ENCODE measurements at places on chromosomes 12 and 14.

GRCh38 chr12:6171409-6172015 is 28.7 kb upstream of the CD9 start:
- no peak for DNase-seq

DNA sequence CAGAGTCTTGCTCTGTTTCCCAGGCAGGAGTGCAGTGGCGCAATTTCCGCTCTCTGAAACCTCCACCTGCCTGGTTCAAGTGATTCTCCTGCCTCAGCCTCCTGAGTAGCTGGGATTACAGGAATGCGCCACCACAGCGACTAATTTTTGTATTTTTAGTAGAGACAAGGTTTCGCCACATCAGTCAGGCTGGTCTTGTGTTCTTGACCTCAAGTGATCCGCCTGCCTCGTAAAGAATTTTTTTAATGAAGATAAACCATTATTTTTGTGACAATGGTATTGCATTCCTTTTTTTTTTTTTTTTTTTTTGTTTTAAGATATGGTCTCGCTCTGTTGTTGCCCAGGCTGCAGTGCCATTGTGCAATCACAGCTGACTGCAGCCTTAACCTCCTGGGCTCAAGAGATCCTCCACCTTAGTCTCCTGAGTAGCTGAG is 25.8 kb downstream of the ACVR1B start:
- no peak for DNase-seq

DNA sequence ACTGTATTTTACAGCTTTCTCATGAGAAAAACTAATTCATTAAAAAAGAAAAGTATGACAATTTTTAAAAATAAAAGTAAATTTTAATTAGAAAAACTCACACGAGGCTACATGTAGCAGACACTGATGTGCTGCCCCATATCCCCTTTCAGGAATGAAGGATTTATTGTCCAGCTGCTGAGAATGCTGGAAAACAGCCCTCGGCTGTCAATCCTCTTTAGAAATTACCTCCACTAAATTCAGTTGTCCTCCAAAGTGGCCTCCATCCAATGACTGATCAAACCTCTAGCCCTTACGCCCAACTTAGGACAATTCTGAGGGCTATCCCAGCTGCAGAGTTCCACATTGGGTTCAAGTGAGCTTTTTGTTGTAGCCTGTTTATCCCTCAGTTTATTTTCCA is 29.8 kb upstream of the AP4S1 start:
- DNase-seq, result no peak

GRCh38 chr14:24677956-24678355 is 44.0 kb upstream of the GZMB start:
- no peak for DNase-seq

- DNase-seq, result no peak
Observed at GRCh38 chr14:37232907-37233481, 35.3 kb downstream of the MIPOL1 start.

DNA sequence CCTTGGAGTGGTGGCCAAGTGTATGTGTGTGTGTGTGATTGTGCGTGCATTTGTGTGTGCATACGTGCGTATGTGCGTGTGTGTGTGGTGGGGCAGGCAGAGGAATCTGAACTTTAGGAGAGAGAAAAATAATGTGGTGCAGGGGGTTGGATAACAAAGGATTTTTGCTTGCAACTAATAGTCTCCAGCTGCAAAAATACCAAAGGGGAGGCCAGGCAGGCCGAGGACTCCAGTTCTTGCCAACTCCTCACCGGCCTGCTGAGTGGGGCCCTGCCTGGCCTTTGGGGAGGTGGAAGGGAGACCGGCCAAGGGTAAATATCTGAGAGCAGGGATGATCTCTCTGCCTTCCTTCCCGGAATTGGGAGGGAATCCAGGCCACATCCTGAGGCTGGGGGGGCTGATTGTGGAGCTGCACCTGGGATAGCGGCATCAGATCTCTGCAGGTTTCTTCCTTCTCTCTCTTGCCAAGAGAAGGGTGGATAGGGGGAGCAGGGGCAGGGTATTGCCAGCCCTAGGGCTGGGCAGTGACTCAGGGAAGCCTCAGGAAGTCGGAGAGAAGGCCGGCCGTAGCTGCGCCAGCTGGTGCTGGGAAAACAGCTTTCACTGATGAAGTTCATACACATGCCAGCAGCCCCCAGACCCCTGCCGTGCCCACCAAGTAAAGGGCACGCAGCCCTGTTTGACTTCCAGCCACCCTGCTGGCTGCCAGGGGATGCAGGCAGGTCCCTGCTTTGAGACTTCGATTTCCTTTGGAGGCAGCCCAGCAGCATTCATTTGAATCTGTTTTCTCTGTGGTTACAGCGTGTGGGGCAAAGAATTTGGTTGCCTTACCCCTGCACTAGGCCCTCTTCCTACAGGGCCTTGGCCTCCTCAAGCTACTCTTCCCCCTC is 4.6 kb upstream of the LRP1-AS start:
- DNase-seq, result no peak

DNA sequence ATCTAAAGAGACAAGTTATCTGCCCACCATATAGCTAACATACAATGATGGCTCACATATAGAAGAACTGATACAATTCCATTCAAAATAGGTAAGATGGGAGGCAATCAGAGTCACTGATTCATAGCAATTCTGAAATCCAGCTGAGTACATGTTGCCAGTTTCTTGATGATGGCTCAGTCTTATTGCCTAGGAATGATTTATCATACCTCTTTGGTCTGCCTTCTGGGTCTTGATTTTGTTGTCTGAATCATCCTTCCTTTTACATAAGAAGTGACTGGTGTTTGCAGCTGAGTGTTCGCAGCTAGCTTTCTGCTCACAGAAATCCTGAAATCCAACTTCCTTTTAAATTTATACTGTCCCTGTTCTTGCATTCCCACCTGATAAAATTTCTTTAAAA is 463.2 kb upstream of the MGAT4C start:
- DNase-seq, result no peak

DNA sequence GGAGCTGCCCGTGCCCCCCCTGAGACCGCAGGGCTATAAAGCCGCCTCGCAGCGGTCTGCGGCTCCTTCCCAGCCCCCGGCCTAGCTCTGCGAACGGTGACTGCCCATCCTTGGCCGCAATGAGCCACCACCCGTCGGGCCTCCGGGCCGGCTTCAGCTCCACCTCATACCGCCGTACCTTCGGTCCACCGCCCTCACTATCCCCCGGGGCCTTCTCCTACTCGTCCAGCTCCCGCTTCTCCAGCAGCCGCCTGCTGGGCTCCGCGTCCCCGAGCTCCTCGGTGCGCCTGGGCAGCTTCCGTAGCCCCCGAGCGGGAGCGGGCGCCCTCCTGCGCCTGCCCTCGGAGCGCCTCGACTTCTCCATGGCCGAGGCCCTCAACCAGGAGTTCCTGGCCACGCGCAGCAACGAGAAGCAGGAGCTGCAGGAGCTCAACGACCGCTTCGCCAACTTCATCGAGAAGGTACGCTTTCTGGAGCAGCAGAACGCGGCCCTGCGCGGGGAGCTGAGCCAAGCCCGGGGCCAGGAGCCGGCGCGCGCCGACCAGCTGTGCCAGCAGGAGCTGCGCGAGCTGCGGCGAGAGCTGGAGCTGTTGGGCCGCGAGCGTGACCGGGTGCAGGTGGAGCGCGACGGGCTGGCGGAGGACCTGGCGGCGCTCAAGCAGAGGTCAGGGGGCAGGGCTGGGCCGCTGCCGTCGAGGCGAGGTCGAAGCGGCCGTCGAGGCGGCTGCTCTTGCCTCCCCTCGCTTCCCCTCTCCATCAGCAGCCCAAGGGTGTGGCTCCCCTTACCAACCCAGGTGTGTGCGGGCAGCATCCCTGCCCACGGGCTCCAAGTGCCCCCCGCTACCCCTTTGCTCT is at the start of gene PRPH:
PRPH (plus strand) TSS at position 66 of the 855 bp plus-strand sequence; CDS start at position 120, 54 bp downstream.
- DNase-seq, result no peak

GRCh38 chr14:75041613-75042012 is 9.7 kb downstream of the MLH3 start:
- DNase-seq, result no peak

DNA sequence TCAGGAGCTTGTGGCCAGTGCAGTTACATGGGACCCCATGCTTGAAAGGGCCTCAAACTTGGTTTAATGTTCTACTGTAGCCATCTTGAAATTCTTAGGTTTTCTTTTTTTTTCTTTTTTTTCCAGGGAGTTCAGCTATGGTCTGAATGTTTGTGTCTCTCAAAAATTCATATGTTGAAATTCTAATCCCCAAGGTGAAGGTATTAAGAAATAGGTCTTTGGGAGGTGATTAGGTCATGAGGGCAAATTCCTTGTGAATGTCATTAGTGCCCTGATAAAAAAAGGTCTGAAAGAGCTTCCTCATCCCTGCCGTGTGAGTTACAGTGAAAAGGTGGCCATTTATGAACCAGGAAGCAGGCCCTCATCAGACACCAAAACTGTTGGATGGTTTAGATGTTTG is 324.1 kb downstream of the C12orf75 start:
- no peak for DNase-seq

- DNase-seq, result no peak
Observed at GRCh38 chr14:38959021-38959420, 144.0 kb downstream of the SEC23A start.

DNA sequence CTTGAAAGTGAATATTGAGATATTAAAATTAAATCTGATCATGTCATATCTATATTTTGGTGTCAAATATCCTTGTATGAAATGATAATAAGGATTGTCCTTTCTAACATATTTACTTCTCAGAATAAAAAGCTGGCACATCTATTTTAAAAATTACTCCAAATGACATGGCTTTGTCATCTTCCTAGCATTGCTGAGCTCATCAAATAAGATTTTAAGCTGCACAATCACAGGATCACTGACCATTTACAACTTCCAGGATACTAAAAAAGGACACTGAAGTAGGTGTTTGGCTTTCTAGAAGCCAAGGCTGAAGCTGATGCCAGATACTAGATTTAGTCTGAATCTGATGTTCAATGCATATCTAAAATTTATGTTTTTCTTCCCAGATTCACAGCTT is 351.1 kb downstream of the BMP4 start:
- no peak for DNase-seq

DNA sequence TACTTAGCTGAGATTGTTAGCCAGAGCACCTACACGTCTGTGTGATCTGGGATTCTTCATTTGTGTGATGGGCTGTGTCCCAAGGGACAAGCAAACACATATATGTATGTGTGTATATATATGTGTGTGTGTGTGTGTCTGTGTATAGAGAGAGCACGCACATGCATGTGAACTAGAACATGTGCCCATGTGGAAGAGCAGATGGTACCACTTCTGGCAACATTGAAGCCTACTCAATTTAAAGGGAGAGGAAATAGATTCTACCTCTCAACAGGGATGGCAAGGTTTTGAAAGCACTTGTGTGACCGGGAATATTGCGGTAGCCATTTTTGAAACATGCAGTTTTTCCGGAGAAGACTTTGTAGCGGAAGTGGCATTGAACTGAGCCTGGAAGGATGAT is 1.4 kb downstream of the TOMM20L start:
- DNase-seq, result no peak

GRCh38 chr12:4169531-4169930 is 104.0 kb upstream of the CCND2 start:
- DNase-seq, result no peak

- DNase-seq, result no peak
Observed at GRCh38 chr14:104693482-104694431, 4.3 kb downstream of the INF2 start.

GRCh38 chr12:110436231-110436630 is 13.9 kb downstream of the ARPC3 start:
- DNase-seq, result no peak

- DNase-seq, result no peak
Observed at GRCh38 chr14:35470755-35471154, 63.2 kb upstream of the INSM2 start.

GRCh38 chr12:107145397-107145796 is 52.0 kb upstream of the CRY1 start:
- DNase-seq, result no peak

DNA sequence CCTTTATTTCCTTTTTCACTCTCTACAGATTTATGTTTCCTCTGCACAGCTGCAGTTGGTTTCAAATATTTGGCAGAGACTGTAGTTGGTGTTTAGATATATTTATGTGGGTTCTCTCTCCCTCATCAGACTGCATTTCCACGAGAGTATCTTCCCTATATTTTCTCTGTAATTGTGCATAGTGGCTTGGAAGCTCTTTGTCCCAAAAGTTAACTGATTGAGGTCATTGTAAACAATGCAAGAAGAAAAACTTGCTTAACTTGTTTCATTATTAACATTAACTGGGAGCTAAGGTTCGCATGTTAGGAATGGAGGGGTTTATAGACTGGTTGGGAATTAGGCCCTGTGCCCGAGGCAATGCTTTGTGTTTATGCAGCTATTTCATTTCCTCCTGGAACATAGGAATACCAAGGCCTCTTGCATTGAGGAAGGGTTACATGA is 216.9 kb upstream of the HMGA2 start:
- DNase-seq, result no peak

- no peak for DNase-seq
Observed at GRCh38 chr12:93191956-93192355, 185.8 kb upstream of the NUDT4 start.

GRCh38 chr14:78697341-78697740 is 527.2 kb downstream of the NRXN3 start:
- no peak for DNase-seq

GRCh38 chr12:119578112-119578511 is 15.5 kb upstream of the TMEM233 start:
- no peak for DNase-seq

GRCh38 chr12:109521831-109522230 is 44.4 kb downstream of the UBE3B start:
- DNase-seq, result no peak

DNA sequence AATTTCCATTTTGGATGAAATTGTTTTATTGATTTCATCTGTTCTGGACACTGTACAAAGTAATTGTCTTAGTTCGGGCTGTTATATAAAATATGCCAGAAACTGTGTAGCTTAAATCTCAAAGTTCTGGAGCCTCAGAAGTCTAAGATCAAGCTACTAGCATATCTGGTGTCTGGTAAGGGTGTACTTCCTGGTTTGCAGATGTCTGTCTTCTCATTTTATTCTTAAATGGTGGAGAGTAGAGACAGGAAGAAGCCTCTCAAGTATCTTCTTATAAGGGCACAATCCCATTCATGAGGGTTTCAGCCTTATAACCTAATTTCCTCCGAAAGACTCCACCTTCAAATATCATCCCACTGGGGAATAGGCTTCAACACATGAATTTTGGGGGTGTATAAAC is 51.3 kb downstream of the MON2 start:
- DNase-seq, result no peak

- DNase-seq, result no peak
Observed at GRCh38 chr12:65632131-65632855, 192.0 kb upstream of the HMGA2 start.

DNA sequence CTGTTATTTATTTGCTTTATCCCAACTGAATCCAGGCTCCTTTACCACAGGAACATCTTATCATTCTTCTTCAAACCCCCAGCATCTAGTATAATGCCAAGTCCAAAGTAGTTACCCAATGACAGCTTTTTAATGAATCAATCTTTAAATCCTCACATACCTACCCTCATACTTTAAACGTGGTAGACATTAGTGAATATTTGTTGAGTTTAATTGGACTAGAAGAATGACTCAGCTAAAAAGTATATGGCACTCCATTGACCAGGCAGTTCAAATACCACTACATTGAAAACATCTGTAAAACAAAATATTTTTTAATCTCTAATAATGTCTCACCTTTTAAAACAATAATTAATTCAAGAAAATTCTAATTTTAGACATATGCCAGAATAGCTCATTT is 98.1 kb downstream of the ZFC3H1 start:
- no peak for DNase-seq

- no peak for DNase-seq
Observed at GRCh38 chr14:63759456-63759855, 31.6 kb upstream of the SGPP1 start.

GRCh38 chr14:31592631-31593030 is 31.4 kb downstream of the NUBPL start:
- DNase-seq, result no peak

- no peak for DNase-seq
Observed at GRCh38 chr12:56230432-56231183, 757 bp downstream of the SLC39A5 start.

All from lower leg skin (tissue), 4 donors.